ENCODE measurements at places on chromosomes 6 and 20. TPM values are rescaled to one million over a fixed set of nuclear protein-coding genes. Genes with fewer than 3 reads are reported as not detected.

Gene EDN3
- 17.9 TPM for total RNA-seq

Gene PHACTR3
- total RNA-seq: 7.0 TPM

GRCh38 chr6:21091411-21091810, 502.1 kb upstream of the SOX4 start:
- H3K4me1 ChIP-seq: no peaks in the 10 kb centered on the region
- H3K27me3 ChIP-seq: no peaks in the 10 kb centered on the region
- no peak overlapping the region for H3K4me3 ChIP-seq
- no peak for DNase-seq
- no peaks in the 10 kb centered on the region for H3K36me3 ChIP-seq
- no peak overlapping the region for H3K27ac ChIP-seq

- H3K4me1 ChIP-seq: peaks cover 10% of the 10 kb centered on the region
- DNase-seq: peak; percentile 96
- peak overlapping the region; percentile 83 for H3K4me3 ChIP-seq
- peak overlapping the region; percentile 99 for H3K27ac ChIP-seq
- H3K36me3 ChIP-seq: no peaks in the 10 kb centered on the region
These were observed 590 bp downstream of the HIVEP2 start for GRCh38 chr6:142944124-142945048.

DNA sequence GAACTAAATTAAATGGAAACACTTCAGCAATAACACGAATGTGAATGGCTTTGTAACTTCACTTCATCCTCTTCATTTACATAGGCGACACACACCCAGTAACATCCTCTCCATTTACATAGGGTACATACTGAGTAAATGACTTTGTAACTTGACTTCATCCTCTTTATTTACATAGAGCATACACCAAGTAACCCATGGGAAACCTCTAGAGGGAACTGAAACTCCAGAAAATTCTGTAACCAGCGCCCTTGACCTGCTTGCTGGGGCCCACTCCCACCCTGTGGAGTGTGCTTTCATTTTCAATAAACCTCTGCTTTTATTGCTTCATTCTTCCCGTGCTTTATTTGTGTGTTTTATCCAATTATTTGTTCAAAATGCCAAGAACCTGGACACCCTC, 81.6 kb upstream of the OPRM1 start:
- H3K36me3 ChIP-seq: no peaks in the 10 kb centered on the region
- H3K27ac ChIP-seq: no peak overlapping the region
- no peak overlapping the region for H3K4me3 ChIP-seq
- H3K4me1 ChIP-seq: peaks cover 3% of the 10 kb centered on the region
- no peaks in the 10 kb centered on the region for H3K27me3 ChIP-seq

- H3K4me3 ChIP-seq: no peak overlapping the region
- H3K27ac ChIP-seq: no peak overlapping the region
- DNase-seq: no peak
- H3K36me3 ChIP-seq: no peaks in the 10 kb centered on the region
- peaks cover 51% of the 10 kb centered on the region for H3K4me1 ChIP-seq
These were observed 101.6 kb downstream of the BMP7 start for GRCh38 chr20:57164872-57165271.

DNA sequence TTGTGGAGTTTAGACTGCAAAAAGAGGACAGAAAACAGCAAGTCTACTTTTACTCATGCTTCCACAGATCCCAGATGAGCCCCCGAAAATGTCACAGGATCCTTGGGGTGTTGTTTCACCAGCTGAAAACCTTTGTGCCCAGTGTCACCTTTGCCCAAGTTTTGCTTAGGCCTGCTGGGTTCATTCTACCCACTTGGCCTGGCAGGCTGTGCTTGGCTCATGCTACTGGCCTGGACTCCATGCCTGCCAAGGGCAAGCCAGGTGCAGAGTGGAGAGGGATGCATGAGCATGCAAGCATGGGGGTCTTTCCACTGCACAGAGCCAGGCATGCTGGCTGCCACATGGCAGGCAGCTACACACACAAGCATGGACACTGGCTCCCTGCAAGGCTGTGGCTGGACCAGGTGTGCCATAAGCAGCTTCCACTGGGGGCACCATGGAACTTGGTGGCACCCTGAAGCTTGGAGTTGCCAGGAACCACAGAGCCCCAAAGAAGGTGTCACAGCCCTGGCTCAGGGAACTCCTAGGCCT, 1082.0 kb downstream of the KHDRBS2 start:
- no peaks in the 10 kb centered on the region for H3K27me3 ChIP-seq
- H3K4me1 ChIP-seq: no peaks in the 10 kb centered on the region
- no peaks in the 10 kb centered on the region for H3K36me3 ChIP-seq
- H3K4me3 ChIP-seq: no peak overlapping the region
- no peak for DNase-seq

DNA sequence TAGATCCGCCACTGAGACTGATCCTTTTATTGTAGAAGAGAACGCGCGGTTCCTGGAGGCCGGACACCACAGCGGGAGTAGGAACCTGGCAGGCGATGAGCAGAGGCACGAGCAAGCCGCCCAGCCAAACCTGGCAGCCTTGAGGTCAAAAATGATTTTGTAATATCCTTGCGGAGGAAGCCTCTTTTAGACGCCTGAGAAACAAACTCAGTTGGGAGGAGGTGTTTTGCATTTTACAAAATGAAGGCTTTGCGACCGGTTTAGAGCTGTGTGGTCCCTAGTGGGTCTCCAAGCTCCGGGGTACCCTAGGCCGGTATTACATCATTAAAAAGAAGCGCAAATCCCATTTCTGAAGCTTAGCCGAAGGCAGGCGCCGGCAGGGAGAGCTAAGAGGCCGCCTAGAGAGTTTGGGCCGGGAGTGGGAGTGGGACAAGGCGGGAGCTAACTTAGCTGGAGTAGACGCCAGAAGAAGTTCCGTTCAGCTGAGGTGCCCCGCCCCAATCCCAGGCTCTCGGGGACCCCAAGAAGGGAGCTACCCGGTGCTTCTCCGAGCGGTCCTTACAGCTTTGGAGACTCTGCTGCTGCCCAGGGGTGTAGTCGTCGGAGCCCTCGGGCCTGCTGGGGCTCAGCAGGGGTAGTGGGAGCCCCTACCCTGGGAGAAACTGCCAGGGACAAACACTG, 1.9 kb upstream of the TBX18 start:
- H3K4me3 ChIP-seq: no peak overlapping the region
- H3K36me3 ChIP-seq: no peaks in the 10 kb centered on the region
- peak; percentile 88 for DNase-seq
- H3K27me3 ChIP-seq: peaks cover 71% of the 10 kb centered on the region
- H3K27ac ChIP-seq: peak overlapping the region; percentile 94
- peaks cover 18% of the 10 kb centered on the region for H3K4me1 ChIP-seq

DNA sequence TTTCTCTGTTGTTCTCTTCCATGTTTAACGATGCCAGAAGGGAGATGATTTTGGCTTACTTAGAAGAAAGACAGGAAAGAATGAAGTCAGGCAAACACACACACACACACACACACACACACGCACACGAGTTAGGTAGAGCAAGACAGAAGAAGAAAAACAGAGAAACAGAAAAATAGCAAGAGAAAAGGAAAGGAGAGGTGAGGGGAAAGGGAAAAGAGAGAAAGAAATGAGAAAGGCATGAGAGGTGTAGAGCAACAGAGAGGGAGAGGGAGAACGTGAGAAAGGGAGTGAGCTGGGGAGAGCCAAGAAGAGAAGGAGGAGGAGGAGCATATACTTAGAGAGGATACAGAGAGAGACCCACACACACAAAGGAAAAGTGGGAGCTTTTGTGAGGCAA, 385.3 kb downstream of the DOK5 start:
- no peak overlapping the region for H3K4me3 ChIP-seq
- H3K27me3 ChIP-seq: no peaks in the 10 kb centered on the region
- H3K4me1 ChIP-seq: no peaks in the 10 kb centered on the region
- DNase-seq: no peak

GRCh38 chr6:161242779-161243693, 30.8 kb downstream of the AGPAT4 start:
- no peaks in the 10 kb centered on the region for H3K27me3 ChIP-seq
- no peak overlapping the region for H3K27ac ChIP-seq
- no peaks in the 10 kb centered on the region for H3K4me1 ChIP-seq
- no peak for DNase-seq
- H3K4me3 ChIP-seq: no peak overlapping the region

- DNase-seq: peak; percentile 65
- no peak overlapping the region for H3K4me3 ChIP-seq
- H3K4me1 ChIP-seq: peaks cover 20% of the 10 kb centered on the region
- H3K27me3 ChIP-seq: no peaks in the 10 kb centered on the region
- no peak overlapping the region for H3K27ac ChIP-seq
These were observed 265.0 kb upstream of the MARCKS start for GRCh38 chr6:113591896-113592827.

All from muscle of leg (tissue), 16 donors.